Uterus (tissue), 4 donors: ENCODE measurements at places on chromosomes 11 and 22. TPM values are rescaled to one million over a fixed set of nuclear protein-coding genes. Genes with fewer than 3 reads are reported as not detected.

GRCh38 chr11:33893711-33894397 is 2.0 kb upstream of the LMO2 start:
- DNase-seq: no peak

DNA sequence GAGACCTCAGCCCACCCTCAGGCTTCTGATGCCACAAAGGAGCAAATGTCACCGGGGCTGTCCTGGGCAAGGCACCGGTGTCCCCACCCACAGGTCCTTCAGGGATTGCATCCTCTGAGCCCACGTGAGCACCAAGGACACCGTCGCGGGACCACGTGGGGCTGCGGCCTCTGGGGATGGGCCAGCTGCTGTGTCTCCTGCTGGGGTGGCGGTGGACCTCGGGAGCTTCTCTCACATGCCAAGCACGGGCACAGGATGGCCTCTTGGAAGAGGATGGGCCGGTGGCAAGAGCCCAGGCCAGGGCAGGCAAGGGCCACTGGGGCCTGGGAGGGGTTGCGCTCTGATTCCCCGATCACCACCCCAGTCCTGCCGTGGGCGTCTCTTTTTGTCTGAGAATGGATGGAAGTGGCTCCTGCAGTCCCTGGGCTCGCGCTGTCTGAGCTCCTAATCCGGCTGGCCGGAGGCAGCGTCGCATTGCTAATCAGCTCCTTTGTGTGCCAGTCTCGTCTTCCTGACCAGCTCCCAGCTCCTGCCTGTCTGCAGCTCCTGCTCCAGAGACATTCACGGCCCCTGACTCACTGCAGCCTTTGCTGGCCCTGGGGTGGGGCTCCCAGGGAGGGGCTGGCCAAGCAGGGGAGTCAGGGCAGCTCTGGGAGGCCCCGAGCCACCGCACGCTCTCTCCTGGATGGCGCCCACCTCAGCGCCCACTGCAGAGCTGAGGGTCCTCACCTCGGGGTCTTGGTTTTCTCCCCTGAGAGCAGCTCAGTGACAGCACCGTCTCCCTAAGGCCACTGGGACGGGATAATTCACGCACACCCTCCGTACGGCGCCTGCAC is 146.7 kb downstream of the CTTN start:
- DNase-seq: no peak

- DNase-seq: no peak
Measured at GRCh38 chr11:65135633-65136145, 1.4 kb upstream of the SYVN1 start.

DNA sequence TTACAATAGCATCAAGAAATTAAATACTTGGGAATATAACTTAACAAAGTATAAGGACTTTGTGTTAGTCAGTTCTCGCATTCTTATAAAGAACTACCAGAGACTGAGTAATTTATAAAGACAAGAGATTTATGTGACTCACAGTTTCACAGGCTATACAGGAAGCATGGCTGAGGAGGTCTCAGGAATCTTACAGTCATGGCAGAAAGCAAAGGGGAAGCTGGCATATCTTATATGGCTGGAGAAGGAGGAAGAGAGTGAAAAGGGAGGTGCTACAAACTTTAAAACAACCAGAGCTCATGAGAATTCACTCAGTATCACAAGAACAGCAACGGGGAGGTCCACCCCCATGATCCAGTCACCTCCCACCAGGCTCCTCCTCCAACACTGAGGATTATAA is 32.0 kb upstream of the CCDC134 start:
- no peak for DNase-seq

Gene SMTN
- 647 TPM for total RNA-seq

DNA sequence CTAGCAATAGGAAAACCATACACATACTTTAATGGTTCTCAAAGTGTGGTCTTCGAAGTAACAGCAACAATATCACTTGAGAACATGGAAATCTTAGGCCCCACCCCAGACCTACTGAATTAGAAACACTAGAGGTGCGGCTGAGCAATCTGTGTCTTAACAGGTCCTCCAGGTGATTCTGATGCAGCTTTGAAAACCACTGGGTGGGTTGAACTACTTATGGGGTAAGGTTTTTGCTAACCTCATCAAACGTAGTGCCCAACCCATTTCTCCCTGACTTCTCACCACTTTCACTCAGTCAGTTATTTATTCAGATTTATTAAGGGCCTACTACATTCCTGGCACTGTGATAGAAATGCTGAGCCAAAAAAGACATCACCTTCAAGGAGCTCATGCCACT is 3.7 kb downstream of the MPZL2 start:
- DNase-seq: no peak

DNA sequence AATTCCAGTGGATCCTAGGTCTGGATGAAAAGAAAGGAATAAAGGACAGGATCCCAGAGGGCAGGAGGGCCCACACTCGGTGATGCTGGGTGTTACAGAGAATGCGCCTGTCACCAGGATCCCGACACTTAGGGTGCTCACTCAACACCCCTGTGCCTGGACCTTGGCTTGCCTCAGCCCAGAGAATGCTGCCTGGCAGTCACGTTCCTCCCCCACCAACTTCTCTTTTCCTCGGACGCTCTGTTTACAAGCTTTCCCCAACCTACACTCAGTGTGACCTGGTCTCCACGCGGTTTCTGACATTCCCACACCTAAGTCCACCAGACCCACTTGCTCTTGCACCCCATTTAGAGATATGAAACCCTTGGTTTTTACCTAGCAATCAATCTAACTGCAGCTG is 38.0 kb upstream of the ETS1 start:
- DNase-seq: no peak

DNA sequence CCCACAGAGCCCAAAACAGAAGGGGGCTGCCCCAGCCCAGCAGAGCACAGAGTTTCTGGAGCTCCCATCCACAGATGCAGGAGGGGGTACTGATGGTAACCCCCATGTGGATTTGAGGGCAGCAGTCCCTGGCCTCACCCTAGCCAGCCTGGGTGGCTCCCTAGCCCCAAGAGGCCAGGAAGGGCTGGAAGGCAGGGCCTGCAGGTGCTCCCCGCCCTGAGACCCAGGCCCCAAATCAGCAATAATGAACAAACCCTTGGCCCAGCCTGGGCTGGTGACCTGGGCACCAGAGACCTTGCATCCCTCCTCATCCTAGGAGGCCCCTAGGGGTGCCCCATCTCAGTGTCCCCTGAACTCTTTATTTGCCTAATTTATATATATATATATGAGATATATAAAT is 61.6 kb downstream of the MORC2 start:
- DNase-seq: no peak

GRCh38 chr22:25942856-25943411 is 200.9 kb downstream of the MYO18B start:
- DNase-seq: no peak

DNA sequence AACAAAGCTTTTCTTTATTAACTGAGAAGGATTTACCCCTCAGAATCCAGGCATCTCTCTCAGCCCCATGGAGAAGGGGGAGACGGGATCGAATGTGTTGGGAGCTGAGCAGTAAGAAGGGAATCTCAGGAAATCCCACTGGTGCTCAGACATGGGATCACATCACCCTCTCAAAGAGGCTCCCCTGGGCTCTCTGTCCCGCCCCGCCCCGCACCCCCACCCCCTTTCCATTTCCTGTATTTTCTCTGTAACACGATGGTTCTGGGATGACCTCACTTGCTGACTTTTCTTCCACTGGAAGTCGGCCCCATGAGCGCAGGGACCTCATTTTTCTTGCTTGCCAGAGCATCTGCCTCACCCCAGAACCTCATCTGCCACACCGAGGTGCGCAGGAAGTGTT is 100.0 kb downstream of the RPS6KA4 start:
- no peak for DNase-seq

Gene LRRC75B
- 15.2 TPM for total RNA-seq

- no peak for DNase-seq
Measured at GRCh38 chr11:85835263-85835662, 19.9 kb upstream of the CCDC83 start.

DNA sequence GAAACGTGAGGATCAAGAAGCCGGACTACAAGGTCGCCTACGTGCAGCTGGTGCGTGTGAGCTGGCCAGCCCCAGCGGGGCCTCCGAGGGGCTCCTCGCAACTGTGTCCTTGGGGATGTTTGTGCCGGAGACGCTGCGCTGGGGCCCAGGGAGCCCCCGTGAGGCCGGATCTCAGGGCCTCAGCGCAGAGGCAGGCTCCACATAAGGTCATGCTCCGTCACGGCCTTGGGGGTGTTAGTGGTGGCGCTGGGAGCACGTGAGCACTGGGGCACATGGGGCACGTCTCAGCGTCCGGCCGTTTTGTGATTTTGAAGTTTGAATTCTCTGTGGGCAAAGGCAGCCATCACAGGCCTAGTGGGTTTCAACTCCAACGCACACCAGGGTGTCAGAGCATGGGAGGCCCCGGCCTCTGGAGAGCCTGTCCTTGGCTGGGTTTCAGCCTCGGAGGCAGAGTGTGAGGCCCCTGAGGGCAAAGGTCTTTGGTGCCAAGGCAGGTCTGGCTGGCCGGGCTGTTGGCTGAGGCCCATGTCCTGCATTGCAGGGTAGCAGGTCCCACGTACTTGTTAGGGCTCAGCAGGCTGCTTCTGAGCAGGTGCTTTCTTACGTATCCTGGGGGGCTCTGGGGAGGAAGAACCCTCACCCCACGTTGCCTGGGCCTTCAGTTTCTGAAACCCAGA is 5.8 kb downstream of the MRPL23 start:
- no peak for DNase-seq

Gene IGLL1
- total RNA-seq: not detected

DNA sequence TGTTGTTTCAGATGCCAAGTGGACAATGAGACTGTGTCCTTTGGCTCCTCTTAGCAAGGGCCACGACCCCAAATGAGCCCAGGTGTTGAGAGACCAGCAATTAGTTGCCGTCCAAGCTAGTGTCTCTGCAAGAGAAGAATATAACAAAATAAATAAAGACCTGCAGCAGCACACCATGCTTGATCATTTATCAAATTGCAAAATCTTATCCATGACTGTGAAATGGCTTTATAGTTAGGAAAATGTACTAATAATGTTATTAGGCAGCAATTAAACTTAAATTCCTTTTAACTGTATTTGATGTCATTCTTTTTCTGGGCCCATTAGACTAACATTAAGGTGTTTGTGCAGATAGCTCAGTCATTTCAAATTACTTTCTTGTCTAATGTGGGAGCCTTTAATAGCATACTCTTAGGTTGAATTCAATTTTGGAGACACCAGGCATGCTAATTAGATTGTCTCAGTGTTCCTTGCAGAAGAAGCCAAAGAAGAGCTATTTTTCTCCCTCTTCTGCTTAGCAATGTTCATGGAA is 176.1 kb downstream of the RRAS2 start:
- no peak for DNase-seq

Gene ARHGAP20
- total RNA-seq: 12.1 TPM

DNA sequence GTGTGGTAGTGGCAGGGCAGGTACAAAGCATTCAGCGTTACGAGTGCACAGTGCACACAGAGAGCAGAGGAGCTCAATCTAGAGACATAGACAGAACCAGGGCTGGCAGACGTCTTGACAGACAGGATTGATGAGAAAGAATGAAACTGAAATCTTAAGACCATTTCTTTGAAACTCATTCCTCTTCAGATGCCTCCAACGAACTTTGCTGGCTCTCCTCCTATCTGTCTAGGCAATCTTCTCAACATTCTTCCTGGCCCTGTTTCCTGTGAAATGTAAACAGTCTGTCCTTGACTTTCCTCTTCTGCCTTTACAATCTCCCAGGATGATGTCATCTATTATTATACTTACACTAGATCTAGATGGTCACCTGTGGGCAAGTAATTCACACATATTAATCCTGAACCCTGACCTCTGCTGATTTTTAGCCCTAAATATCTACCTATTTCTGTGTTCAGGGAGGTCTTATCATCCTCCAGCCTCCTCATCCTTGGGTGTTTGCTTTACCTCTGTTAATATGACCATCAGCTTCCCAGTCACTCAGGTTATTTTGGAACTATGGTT is 119.5 kb downstream of the ENTHD1 start:
- no peak for DNase-seq

GRCh38 chr11:12560861-12561260 is 113.4 kb upstream of the TEAD1 start:
- DNase-seq: no peak

DNA sequence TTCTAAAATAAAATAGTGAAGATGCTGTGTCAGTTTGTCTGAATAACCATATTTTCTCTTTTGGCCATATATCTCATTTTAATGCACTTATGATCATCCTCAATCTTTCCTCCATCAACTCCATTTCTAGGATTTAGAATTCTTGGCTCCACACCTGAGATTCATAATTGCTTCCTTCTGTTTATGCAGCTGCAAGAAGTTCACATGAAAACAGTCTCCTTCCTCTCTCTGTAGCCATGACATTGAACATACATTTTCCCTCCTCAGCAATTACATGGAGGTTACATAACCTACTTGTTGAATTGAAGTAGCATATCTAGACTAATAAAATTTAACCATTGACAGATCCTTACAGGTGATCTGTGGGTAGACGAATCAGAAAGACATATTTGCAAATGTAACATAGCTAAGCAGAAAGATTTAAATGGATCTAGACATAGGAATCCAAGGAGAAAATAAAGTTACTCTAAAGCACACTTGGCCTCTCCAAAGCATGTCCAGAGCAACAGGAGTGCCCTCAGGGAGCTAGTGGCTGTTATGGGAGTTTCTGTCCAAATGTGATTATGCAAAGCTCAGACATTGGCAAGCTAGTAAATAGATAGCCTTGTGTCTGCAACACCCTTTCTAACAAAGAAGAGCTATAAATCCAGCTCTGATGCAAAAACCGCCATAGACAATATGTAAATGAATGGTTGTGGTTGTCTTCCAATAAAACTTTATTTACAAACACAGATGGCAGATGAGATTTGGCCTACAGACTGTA is 119.9 kb upstream of the MPPED2 start:
- DNase-seq: no peak

GRCh38 chr11:129596351-129596750 is 219.3 kb upstream of the TMEM45B start:
- DNase-seq: no peak

DNA sequence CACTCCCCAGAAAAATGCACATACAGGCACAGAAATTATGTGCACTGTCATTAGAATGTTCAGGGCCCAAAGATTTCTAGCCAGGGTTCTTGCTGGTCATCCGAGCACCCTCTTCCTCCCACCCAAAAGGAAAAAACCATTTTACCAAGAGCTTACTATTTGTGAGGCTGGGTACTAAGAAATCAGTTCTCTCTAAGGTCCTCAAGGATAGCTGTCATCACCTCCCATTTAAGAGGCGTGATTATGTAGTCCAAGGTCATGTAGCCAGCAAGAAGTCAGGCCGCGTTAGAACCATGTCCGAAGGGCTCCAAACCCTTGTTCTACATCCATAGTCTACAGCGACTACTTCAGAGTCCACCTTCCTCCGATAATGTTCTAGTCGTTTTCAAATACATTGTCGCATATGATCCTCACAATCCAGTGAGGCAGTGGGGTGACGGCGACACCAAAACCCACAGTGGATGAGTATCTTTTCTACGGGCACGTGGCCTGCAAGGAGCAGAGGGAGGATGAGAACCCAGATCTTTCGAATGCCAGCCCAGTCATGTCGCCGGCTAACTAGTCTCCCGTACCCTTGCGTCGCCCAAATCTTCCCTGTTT is 634 bp downstream of the TIMM8B start:
- no peak for DNase-seq

DNA sequence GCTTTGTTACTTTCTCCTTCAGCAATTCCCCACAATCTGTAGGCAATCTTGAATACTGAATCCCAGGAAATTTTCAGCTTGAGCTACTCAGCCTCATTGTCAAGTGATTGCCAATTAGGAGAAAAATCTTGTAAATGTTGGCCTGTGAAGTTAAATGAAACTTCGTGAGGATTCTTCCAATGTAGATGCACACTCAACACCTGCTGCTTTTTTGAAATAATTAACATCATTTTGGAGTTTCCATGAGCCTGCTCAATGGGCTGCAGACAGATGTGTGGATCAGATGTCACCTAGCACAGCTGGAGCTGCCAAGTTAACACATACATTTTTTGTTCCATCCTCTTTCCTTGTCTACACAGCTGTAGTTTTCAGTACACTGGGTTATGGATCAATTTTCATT is 645.6 kb upstream of the LUZP2 start:
- no peak for DNase-seq
